ENCODE measurements at places on chromosomes 16 and 17.

DNA sequence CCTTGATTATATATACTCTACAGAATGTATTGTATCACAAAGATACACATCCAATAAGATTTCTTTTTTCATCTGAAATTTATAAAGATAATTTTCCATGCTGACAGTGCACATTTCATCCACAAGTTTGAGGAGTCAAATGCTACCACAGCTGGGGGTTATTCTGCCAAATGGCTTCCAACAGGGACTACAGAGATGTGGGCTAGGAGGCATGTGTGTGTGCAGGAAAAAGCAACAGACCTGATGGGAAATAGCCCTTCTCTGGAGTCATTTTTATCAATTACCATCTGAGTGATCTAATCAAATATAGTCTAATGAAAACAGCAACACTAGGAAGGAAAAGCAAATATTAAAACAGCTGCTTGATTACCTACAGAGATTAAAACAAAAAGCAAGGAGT is 290.5 kb downstream of the CEP112 start:
- no peak for DNase-seq

DNA sequence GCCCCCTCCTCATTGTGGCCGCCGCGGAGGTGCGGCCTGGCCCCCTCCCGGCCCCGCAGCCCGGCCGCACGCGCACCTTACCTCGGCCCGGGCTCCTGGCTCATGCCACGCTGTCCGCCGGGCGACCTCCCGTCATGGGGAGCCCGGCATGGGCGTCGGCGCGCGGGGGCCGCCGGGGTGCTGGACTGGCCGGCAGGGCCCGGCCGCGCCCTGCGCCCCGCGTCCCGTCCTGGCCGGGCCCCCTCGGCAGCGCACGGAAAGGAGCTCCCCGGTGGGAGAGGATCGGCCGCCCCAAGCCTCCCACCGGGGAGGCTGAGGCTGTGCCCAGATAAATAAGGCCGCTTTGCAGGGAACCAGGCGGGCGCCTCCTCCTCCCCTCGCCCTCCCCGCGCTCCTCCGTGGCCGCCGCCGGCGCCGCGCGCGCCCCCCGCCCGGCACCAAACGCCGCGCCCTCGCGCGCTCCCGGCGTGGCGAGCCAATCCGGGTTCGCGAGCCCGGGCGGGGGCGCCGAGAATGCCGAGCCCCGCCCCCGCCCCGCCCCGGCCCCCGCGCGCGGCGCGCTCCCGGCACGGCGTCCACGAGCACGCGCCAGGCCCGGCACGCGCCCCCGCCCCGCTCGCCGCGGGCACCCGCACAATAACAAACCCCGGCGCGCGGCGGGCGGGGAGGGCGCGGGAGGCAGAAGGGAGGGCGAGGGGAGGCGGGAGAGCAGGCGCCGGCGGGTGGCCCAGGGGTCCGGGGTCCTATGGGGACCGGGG is at the start of gene FBXL16:
Gene FBXL16 (minus strand): TSS at position 371 of the 758 bp plus-strand sequence. CDS start 8,396 bp downstream, outside the sequence.
- no peak for DNase-seq

GRCh38 chr17:29909236-29910003 is 20.6 kb downstream of the SSH2 start:
- no peak for DNase-seq

DNA sequence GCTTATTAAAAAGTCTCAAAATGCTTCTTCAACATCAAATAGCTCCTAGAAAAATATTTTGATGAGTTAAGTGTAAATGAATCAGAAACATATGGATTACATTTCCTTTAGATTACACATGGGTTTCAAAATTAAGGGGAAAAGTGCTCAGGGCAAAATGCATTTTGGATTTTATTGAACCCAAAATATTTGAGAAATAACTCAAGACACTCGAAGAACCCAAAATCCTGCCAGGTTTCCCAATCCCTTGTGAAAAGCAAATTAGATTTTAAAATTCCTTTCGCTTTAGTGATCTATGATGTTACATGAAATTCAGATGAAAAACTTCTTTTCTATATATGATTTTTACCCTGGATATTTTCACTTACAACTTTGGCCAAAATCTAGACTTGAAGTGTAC is 847.4 kb upstream of the SOX9 start:
- no peak for DNase-seq

DNA sequence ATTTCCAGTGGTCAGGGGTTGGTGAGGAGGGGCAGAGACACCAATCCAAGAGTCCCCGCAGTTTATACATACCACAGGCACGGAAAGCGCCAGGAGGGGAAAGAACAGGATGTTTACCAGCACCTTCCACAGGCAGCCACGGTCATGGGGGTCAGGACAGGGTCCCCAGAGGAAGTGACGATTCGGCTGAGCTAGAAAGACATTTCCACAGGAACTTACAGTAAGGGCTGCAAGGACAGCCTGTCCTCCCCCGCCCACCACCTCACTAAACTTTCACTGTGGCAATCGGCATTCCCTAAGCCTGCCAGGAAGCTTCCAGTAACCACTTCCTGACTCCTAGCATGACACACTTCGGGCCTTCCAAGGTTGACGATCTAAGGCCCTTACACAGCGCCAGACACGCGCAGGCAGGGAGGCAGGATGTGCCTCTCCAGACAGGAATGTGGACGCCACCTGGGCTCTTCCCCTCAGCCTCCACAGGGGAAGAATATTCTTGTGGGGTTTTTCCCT is 1.2 kb upstream of the MT2A start:
- DNase-seq: no peak

DNA sequence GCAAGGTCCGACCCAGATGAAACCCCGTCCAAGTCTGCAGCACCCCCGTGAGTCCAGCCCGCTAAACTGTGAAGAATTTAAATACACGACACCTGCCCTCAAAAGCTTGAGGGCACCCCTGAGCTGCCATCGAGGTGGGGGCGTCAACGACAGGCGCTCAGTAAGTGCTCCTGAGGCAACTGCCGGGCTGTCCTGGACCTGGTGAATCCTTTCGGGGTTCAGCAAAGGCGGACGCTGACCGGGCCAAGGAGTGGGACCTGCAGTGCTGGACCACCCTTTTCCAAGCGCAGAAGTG is 512 bp upstream of the ENDOV start:
- DNase-seq: peak; percentile 2

DNA sequence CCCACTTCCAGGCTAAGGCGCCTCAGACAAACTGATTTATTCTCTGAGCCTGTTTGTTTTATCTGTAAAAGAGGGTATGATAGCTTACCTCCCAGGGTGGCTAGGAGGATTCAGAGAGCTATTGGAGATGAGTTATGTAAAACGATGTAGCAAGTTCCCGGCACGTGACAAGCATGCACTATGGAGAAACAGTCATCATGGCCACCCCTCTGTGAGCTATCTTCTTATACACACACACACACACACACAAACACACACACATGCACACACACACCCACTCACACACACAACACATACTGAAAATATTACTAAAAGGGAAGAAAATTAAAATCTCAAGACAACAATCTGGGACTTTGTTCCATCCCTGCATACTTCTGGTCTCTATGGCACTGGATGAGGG is 66.3 kb downstream of the CCT6B start:
- DNase-seq: no peak
